ENCODE measurements at places on chromosomes 2 and 18.

DNA sequence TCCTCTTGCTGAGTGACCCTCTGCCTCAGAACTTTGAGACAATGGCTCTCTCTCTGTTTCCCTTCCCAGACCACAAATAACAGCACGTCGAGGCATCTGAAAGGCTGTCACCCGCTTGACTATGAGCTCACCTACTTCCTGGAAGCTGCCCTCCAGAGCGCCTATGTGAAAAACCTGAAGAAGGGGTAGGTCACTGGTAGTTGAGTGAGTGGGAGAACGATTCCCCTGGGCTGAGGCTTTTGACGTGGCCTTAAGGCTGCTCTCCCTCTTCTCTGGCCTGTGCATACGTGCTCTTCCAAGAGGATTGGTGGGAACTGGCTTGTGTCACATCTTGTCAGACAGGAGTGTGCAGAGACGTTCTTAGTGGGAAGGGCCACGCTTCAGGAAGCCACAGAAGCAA is 63.1 kb upstream of the MCFD2 start:
- DNase-seq = peak; percentile 40

DNA sequence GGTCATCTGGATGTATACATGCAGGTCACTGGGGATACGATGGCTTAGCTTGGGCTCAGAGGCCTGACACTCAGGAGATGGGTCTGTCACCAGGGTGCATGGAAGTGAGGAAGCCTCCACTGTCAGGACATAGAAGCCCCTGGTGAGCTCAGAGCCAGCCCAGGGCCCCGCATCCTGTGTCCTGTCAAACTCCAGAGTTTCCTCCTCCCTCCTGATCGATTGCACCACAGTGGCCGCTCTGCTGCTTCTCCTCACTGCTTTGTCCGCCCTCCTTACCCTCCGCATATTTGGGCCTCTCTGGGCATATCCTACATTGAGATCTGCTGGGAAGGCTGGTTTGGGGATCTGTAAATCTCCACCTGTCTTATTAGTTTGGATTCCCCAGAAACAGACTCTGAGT is 37.5 kb upstream of the ATG16L1 start:
- DNase-seq = no peak

DNA sequence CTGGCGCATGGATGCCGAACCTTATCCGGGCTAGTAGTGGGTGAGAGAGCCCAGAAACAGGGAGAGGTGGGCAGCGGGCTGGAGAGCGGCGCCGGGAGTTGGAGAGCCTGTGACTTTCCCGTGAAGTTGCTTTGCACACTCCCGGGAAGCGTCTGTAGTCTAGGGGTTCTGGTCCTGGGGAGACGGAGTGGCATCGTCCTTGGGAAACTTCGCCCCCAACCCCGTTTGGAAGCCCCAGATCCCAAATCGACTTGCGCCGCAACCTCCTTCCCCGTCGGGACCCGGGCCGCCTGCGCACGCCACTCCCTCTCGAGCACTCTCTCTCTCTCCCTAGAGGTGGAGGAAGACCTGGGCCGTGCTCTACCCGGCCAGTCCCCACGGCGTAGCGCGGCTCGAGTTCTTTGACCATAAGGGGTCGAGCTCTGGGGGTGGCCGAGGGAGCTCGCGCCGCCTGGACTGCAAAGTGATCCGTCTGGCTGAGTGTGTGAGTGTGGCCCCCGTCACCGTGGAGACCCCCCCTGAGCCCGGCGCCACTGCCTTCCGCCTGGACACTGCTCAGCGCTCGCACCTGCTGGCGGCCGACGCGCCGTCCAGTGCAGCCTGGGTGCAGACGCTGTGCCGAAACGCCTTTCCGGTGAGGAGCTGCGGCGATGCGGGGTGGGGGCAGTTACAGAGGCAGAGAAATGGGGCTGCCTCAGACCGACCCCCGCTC is 456 bp downstream of the DOK1 start:
- peak; percentile 23 for DNase-seq

DNA sequence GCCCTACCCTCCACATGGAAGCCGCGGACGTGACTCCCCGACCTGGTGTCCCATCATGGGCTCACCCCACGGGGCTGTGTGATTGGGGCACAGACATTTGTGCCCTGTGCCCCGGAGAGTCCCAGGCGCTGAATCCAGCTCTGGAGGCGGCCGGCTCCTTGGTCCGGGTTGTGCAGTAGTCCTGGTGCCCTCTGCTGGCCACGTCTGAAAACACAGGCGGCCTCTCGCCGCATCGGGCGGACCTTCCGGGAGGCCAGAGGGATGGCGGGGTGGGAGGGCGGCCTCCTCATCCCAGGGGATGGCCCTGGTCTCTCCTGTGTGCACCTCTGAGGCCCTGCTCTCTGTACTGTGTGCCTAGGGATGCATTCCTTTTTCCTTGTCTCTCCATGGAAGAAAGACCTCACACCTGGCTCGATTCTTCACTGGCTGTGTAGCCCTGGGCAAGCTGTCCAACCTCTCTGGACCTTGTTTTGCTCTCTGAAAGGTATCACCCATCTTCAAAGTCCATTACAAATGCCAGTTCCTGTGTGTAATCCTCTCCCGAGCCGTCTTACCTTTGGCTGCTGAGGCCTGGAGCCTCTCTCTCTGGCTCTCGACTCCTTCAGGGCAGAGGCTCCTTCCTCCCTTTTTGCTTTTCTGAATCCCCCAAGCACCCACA is 27.6 kb downstream of the CELF4 start:
- peak; percentile 15 for DNase-seq

DNA sequence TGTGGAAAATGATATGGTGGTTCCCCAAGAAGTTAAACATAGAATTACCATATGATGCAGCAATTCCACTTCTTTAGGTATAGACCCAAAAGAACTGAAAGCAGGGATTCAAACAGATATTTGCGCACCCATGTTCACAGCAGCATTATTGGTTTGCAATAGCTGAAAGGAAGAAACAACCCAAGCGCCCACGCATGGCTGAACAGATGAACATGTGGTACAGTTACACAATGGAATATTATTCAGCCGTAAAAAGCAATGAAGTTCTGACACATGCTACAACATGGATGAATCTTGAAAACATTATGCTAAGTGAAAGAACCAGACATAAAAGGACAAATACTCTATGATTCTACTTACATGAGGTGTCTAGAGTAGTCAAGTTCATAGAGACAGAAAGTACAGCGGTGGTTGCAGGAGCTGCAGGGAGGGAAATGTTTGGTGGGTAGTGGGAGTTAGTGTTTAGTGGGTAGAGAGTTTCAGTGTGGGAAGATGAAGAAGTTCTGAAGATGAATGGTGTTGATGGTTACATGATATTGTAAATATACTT is 26.7 kb upstream of the ASPRV1 start:
- no peak for DNase-seq

- DNase-seq = no peak
Measured at GRCh38 chr2:23697256-23698075, 229.5 kb downstream of the ATAD2B start.

DNA sequence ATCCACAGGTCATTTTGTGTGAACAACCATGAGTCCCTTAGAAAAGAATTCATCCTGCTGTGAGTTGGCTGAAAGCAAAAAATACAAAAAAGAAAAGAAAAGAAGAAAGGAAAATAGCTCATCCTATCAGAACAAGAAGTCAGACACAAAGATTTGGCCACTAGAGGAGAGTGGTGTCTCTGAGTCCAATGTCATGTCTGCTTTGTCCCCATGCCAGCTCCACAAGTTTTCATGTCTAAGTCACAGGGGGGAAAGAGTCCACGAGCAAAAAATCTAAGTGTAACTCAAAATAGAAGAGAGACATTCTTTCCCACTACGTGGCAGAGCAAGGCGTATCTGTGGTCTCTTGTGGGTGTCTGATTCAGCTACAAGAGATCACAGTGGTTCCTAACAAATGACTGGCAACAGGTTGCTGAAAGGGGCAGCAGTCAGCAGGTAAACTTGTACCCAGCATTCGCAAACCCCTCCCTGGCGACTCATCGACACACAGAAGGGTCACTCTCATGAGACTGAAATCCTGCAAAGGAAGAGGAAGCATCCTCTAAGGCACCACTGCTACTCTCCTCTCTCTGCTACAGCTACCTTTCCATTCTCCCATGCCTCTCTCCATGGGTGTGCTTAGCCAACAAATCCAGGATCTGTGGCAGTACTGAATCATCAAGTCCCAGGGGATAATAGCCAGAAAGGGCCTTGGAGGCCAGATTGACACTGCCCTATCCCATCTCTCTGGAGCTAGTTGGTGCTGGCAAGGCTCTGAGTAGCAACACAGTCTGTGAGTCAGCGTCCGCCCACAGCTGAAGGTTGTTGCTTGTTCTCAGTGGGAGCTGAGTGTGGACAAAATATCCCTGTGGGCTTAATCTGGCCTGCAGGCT is 123.0 kb upstream of the SLC39A10 start:
- DNase-seq = peak; percentile 56

- DNase-seq = no peak
Measured at GRCh38 chr2:207151048-207151447, 14.7 kb downstream of the KLF7 start.

- no peak for DNase-seq
Measured at GRCh38 chr2:238601433-238602222, 174.9 kb downstream of the ASB1 start.

DNA sequence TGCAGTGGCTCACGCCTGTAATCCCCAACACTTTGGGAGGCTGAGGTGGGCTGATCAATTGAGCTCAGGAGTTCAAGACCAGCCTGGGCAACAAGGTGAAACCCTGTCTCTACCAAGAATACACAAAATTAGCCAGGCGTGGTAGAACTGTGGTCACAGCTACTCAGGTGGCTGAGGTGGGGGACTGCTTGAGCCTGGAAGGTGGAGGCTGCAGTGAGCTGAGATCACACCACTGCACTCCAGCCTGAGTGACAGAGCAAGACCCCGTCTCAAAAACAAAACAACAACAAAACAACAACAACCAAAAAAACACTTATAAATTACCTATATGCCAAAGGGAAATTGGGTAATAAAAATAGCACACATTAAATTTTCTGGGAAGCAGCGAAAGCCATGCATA is 141.6 kb downstream of the HDAC4 start:
- DNase-seq = no peak

DNA sequence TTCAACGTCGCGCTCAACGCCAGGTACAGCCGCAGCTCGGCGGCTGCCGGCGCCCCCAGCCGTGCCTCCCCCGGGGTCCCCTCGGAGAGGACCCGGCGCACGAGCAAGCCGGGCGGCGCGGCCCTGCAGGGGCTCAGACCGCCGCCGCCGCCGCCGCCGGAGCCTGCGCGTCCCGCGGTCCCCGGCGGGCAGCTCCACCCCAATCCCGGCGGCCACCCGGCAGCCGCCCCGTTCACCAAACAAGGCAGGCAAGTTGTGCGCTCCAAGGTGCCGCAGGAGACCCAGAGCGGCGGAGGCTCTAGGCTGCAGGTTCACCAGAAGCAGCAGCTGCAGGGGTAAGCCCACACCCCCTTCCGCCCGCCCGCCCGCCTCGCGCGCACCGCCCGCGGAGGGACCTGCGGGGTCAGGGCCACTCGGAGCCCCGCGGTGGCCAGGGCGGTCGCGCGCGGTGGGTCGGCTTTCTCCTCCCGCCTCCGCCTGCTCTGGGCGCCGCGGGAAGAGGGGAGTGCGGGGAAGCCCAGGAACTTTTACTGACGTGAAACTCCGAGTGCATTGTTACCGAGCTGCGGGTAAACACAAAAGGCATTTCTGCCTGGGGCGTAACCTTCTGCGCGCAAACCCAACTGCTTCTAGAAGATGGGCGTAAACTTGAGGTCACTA is 861 bp downstream of the LTBP1 start:
- DNase-seq = no peak

DNA sequence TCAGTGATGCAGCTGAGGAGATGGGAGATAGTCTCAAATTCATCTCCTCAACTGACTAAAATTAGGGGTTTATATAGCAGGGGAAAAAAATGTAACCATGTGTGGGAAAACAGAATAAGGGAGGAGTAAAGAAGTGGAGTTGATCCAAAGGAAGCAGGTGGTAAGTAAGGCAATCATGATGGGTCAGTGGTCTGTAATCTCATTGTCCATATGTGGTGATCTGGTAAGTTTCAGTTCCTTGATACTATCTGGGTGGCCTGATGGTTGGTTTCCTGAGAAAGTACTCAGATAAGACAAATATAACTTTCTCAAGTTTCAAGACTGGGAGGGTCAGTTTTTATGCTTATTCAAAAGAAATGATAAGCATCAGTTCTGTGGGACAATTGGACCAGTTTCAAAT is 312.3 kb upstream of the KCNJ3 start:
- DNase-seq = peak; percentile 86

GRCh38 chr18:57390044-57390443 is 37.7 kb downstream of the ST8SIA3 start:
- DNase-seq = no peak

DNA sequence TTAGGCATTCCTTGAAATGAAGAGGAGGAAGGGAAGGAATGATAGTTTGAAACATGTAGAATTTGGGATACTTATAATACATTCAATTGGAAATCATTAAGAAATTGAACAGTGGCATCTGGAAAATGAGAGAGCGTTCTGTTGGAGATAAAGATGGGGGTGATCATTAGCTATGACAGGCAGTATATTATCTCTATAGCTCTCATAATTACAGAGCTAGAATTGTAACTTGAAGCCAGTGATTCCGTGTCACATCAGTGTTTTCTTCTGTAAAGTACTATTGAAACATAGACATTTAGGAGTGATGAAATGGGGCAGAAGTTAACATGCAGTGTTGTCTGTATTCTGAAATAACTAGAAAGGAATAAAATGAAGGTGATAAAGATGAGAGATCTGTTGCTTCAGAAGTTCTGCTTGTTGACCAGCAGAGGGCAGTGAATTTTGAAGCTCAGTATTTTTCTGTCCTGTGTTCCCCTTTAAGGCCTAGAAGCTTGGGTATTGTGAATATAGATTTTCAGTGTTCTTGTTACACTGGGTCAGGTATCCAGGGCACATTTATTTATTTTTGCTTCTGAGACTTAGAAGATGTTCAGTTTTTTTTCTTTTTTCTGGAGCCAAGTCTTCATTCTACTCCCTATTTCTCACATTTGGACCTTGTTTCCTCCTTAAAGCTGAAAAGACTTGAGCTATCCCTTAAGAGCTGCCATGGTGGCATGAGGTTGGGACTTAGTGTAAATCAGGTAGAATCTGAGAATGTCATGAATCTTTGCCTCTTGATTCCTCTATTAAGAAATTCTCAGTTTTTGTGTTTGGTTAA is 157.4 kb downstream of the TAF4B start:
- peak; percentile 52 for DNase-seq

DNA sequence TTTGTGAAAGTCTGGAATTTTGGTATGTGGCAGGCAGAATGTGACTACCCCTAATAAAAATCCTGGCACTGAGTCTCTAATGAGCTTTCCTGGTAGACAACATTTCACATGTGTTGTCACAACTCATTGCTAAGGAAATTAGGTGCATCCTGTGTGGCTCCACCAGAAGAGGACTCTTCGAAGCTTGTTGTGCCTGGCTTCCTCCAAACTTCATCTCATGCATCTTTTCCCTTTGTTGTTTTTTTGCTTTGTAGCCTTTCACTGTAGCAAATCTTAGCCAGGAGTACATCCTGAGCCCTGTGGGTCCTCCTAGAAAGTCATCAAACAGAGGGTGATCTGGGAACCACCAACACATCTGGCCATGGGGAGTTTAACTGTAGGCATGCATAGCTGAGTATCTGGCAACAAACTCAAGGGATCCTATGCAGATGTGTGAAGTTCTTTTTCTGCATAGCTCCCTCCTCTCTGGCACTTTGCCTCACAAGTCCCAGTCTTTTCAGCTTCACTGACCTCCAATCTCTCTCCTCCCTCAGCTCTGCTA is 42.1 kb upstream of the SERTAD2 start:
- DNase-seq = no peak

Measured in MV-4-11 (cell line).